Stimulated activated CD4-positive, alpha-beta T cell treated with anti-CD3 and anti-CD28 coated beads, Interleukin-15, amount 100 ng/mL, for 24 hours (primary cell): ENCODE measurements at places on chromosomes 4 and X.

DNA sequence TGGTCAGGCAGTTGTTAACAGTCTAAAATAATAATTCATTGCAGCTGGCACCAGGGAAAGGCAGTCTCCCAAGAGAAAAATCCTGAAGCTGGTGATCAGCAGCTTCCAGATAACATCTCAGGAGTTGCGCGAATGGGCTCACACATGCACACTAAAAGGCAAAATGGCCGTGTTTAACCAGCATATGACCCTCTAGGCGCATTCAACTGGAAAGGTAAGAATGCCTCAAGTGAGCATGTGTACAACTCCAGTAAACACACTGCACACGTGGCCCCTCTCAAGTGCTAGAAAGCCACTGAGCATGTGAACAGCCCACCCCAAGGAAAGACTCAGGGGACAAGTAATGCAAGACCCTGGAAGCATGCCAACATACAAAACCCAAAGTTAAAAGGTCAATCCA is 33.1 kb downstream of the STPG2 start:
- DNase-seq: no peak

DNA sequence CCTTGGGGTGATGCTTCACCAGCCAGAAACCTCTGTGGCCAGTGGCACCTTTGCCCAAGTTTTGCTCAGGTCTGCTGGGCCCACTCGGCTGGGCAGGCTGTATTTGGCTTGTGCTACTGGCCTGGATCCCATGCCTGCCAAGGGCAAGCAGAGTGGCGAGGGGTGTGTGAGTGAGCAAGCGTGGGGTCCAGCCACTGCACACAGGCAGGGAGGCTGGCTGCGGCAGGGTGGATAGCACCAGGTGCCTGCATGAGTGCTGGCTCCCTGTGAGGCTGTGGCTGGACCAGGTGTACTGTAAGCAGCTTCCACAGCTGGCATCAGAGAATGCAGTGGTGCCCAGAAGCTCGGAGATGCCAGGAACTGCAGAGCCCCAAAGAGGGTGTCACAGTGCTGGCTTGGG is 478.5 kb downstream of the STPG2 start:
- no peak for DNase-seq

GRCh38 chr4:129929984-129930383 is 834.0 kb downstream of the C4orf33 start:
- DNase-seq: no peak

DNA sequence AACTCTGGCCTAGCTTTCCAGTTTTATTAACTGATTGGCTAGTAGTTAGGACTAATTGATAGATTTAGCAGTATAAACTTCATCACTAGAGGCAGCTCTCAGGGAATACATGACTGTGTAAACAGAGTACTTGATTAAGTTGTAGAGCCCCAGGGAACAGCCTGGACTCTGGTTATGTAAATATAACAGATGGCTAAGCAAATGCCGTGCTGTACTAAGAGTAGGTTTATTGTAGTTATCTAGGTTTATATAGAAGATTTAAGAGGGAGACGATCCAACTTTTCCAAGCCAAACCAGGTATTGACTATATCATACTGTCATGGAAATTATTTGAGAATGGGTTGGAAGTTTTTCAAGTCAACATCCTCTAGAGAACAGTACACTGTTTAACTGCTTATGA is 463.4 kb upstream of the GRID2 start:
- no peak for DNase-seq

DNA sequence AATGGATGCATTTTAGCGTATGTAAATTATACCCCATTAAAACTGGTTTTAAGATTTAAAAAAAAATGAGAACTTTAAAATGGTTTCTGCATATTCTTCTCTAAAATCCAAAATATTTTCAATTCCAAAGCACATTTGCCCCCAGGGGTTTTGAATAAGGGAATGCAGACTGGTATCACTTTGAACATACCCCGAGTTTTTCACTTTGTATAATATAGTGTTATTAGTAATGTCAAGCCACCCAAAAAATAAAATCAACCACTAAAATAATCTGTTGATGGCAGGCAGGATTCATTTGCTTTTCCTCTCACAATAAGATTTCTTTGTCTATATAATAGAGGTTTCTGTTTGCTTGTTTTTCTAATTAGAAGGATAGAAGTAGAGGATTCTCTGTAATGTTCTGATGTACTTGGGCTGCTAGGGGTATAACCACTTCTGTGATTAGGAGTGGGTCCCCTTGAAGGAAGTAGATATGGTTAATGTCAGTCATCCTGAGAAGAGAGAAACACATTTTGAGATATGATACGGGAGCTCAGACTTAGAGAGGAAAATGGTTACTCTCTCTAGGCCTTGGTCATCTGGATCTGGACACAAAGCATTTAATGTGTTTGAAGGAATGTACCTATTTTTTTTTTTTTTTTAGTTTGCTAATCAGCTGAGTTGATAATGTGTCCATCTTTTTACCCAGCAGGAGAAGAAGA is 9.3 kb upstream of the LIN54 start:
- no peak for DNase-seq

DNA sequence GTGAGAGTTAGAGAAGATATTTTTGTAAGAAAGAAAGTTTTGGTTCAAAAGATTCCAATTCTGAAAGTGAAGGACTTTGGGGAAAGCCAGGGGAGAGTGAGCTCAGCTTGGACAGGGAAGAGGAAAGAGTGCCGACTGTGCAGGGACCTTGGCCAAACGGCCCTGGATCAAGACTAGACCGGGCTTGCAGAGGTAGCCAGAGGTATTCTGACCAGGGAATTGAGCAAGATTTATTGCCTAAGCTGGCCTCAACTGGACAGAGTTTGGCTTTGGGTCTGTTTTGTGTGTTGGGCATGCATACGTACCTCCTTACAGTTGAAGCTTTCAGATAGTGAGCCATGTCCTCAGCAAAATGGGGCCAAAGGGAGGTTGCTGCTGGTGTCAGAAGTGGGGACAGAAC is 11.6 kb downstream of the PLAC1 start:
- no peak for DNase-seq

GRCh38 chr4:9994246-9994847 is 26.9 kb downstream of the SLC2A9 start:
- no peak for DNase-seq

DNA sequence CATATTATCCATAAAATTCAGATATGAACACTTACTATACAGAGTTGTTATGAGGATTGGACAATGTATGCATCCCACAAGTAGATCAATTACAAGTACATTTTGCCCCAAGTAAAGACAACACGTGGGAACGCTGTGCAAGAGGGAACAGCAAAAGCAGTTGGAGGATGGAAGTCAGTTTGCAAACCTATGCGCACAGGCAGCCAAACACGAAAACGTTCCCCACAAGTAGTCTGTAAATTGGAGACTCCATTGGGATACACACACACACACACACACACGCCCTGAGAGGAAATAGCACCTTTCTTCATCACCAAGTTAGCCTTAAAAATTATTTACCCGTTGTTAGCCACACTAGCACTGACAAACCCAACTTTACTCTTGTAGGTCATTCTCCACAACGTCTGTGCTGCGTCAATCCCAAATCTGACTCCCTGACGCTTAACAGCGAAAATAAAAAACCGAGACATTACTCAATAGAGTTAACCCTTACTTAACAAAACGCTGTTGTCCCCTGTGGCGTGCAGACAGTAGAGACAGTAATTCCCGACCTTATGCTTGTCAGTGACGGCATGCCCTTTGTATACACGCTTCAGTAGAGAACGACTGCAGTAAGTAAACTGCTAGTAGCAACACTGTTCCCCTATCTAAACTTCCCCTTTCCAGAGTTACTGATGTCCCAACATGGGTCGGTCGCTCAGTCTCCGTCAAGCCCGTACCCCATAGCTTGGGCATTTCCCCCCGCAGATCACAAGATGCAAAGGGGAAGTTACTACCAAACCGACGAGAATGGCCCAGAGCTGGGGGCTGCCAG is 730 bp downstream of the MANBA start:
- DNase-seq: peak; percentile 35

GRCh38 chr4:146134761-146135445 is 40.6 kb upstream of the LSM6 start:
- no peak for DNase-seq

GRCh38 chr4:80286451-80286850 is 20.0 kb downstream of the FGF5 start:
- no peak for DNase-seq

DNA sequence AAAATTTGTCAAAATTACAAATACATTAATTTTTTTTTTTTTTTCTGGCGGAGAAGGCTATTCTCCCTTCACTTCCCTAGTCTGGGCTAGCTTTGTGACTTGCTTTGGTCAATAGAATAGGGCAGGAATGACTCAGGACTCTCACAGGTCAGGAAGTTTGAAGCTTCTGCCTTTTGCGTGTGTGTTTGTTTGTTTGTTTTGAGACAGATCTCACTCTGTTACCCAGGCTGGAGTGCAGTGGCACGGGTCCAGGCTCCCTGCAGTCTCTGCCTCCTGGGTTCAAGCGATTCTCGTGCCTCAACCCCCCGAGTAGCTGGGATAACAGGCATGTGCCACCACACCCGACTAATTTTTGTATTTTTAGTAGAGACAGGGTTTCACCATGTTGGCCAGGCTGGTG is 55.9 kb upstream of the USP9X start:
- no peak for DNase-seq

- no peak for DNase-seq
These were observed 114.1 kb upstream of the RAP2C start for GRCh38 chrX:132333351-132333750.

DNA sequence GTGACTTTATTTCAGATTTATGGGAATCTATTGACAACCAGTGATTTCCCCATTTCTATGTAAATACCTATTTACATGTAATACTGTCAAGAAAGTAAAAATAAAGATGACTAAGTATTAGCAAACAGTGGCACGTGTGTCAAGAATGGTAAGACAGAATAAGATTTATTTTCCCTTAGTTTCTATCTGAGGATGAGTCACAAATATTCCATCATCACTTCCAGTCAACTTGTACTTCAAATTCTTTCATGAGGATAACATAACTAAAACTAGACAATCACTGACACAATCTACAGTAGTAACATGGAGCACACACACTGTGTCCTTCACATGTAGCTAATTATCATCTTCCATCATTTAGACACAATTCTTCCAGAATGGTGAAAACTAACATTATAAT is 625.3 kb upstream of the PCDH7 start:
- no peak for DNase-seq

DNA sequence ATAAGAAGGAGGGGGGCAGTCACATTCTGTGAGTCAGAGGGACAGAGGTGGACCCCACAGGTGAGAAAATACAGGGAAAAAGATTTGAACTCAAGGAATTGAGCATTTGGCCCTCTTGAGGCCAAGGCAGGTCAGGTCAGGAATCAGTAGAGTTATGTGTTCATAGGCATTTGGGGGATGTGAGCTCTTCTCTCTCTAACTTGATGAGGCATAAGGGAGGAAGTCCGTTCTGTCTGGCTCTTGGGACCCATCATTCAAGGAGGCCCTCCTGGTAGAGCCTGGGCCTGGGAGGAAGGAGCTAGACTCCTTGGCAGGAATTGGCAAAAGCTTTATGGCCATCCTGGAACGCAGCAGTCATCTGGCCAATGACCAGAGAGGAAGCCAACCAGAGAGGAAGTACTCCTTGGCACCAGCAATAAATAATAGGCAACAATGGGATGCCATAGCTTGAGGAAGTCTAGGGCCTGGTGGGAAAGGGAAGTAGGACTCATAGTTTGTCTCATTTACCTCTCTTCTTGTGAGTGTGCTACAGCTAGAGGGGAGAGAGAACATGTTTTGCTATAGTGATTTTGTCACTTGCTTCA is 53.0 kb downstream of the MSN start:
- no peak for DNase-seq

DNA sequence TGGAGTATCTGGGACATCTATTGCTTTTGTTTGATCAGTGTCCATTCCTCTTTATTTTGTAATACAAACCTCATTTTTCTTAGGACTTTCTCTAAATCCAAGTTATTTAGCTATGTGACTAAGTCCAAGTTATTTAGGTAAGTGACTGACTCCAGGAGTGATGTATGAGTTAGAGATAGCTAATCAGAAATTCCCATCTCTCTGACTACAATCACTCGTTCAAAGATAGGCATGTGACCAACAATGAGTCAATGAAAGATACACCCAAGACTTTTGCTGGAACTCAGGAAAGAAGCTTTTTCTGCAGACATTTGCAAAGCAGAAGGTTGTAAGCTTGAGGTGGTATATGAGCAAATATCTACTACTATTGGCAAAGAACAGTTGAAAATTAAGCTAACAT is 72.5 kb upstream of the KCNIP4 start:
- no peak for DNase-seq

DNA sequence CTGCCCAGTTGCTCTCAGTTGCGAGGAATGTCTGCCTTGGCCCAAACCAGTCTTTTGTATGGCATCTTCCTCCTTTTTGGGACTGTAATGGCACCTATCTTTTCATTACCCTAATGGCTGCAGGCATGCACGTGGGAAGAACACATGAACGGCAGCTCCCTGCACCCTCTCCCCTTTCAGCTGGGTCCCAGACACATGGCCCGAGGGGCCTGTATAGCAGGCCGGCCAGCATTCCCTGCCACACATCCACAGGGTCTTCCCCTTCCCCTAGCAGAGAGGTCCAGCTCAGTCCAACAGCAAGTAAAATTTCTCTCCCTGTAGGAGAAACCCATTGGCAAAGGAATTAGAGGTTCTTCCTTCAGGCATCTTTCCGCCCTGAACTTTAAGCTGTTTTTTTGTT is 829.1 kb upstream of the AGA start:
- DNase-seq: no peak

GRCh38 chr4:168540086-168540485 is 43.2 kb downstream of the PALLD start:
- DNase-seq: peak; percentile 6

- DNase-seq: no peak
These were observed 51.9 kb upstream of the XIAP start for GRCh38 chrX:123807835-123808416.

DNA sequence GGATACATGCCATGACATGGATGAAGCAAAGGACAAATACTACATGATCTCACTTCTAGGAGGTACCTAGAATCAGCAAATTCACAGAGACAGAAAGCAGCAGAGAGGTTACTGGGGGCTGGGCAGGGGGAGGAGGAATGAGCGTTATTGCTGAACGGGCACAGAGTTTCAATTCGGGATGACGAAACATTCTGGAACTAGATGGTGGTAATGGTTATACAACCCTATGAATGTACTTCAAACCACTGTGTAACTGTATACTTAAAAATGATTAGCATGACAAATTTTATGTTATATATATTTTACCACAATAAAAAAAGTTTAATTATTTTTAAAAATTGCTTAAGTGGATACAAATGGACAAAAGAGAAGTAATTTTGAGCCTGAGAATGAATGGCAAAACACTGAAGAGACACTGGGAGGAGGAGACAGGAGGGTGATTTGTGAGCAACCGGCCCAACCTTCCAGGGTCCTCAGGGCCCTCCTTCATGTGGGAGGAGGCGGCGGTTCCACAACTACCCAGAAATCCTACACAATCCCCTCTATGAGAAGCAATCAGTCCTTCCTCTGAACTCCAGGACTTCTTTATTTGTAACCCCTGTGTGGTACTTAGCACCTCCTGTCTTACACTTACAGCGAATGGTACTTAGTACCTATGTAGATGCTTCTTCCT is 14.1 kb downstream of the ACSL1 start:
- no peak for DNase-seq

DNA sequence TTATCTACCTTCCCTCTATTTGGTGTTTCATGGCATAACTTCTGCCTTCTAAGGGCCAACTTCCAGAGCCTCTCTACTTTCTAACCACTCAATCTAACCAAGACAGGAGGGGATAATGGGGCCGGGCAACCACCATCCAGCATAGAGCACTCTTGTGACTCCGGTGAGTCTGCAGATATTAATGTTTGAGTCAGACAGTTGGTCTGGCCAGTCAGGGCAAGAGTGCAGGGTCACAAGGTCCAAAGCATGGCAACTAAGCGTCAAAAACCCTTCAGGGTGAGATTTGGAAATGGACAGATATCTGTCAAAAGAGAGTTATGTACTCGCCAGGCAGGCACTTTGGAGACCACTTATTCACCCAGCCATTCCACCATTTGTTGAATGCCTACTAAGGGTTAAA is 105.0 kb downstream of the PALLD start:
- DNase-seq: no peak
